ENCODE measurements at places on chromosomes 1 and 21.

DNA sequence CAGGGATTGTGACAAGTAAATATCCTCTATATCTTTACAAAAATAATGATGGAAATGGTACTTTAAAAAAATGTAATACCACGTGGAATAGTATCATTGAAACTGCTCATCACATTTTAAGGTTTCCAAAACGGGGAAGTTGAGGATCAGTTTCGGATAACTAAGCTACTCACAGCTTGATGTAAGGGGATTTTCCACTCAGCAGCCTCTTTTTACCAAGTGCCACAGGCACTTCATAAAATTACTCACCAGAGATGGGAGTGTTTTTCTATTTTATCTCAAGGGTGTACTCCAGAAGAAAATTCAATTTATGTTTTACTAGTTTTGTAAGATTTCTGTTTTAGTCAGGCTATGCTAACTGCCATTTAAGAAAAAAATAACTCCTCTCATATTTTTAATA, 91.7 kb downstream of the TPR start:
- DNase-seq: no peak

- no peak for DNase-seq
Measured at GRCh38 chr1:79259390-79260336, 253.1 kb upstream of the ADGRL4 start.

- DNase-seq: no peak
Measured at GRCh38 chr1:15370781-15371520, 38.7 kb upstream of the EFHD2 start.

GRCh38 chr1:100422065-100422464, 69.8 kb downstream of the CDC14A start:
- no peak for DNase-seq

DNA sequence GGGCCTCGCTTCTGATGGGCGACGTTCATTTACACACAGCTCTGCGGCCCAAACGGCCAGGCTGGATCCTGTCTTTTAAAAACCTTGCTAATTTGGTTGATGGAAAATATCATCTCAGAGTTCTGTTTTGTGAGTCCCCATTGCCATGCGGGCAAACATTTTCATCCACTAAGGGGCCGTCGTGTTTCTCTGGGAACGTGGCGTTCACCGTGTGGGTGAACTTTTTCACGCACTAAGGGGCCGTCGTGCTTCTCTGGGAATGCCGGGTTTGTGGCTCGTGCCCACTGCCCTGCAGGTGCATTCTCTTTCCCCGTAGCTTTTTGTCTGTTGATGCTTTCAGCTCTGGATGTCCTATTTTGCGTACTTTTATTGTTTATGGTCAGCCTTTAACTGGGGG, 6.8 kb downstream of the COL18A1 start:
- DNase-seq: no peak

Data from B cell (primary cell).